LoVo (cell line): ENCODE measurements at places on chromosomes 12 and 14.

DNA sequence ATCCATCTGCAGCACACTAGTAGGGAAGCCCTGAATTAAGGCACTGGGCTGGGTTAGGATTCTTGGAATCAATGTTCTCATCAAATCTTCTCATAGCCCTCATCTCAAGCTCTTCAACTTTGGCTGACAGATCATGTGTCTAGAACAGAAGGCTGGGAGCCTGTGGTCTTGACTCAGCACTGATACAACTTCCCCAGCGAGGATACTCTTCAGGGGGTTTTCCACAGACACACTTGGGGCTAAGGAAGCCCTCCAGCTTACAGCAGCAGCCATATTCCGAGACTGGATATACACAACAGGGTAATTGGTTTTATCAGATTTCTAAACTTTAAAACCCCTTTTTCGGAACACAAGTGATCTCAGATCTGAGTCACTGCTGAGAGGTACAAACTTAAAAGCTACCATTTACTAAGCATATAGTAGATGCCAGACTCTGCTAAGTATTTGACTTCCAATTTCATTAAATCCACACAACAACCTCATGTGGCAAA, 3.5 kb downstream of the FMNL3 start:
- DNase-seq = no peak

DNA sequence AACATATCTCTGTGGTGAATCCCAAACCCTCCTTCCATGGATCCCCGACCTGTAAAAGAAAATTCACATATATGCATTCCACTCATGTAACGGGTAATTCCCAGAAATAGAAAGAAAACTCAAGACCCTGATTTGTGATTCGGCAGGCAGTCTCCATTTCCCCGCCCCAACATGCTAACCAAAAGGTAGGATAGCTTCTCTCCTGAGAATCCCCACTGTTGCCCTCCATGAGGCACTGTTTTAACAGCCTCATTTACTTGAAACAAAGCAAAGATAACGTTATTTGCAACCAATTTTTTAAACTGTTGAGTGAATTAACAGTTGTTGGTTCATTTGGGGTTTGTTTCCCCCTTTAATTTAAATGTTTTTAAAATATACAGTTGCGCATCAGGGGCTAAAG, 774 bp upstream of the SLC2A13 start:
- DNase-seq = no peak

DNA sequence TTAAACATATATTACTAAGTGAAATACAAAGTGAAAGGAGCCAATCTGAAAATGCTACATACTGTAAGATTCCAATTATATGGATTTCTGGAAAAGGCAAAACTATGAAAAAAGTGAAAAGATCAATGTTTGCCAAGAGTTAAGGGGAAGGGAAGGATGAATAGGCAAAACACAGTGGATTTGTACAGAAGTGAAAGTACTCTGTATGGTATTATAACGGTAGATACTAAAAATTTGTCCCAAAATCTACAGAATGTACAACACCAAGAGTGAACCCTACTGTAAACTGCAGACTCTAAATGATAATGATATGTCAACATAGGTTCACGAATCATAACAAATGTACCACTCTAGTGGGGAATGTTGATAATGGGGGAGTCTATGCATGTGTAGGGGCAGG, 17.8 kb downstream of the EEA1 start:
- no peak for DNase-seq

DNA sequence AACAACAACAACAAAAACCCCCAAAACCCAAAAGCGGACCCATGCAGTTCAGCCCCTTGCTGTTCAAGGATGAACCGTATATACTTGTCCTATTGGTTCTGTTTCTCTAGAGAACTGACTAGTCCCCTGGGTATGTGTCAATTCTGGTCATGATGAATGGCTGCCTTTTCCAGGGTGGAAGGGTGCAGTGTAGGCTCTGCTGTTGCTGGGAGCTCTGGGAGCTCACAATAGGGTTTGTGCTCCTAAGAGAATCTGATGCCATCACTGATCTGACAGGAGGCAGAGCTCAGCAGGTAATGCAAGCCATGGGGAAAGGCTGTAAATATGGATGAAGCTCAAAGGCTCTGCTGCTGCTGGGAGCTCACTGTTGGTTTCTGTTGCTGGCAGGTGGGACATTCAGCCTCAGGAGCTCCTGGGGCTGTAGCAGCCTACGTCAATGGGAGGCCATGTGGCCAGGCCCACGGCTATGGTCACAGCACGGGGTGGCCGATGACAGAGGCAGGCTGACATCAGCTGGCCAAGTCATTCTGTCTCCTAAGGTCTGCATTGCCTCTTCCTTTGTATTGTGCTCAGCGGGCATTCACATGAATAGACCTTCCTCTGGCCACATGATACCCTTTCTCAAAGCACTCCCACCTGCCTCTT, 37.9 kb downstream of the DLK1 start:
- DNase-seq = no peak

DNA sequence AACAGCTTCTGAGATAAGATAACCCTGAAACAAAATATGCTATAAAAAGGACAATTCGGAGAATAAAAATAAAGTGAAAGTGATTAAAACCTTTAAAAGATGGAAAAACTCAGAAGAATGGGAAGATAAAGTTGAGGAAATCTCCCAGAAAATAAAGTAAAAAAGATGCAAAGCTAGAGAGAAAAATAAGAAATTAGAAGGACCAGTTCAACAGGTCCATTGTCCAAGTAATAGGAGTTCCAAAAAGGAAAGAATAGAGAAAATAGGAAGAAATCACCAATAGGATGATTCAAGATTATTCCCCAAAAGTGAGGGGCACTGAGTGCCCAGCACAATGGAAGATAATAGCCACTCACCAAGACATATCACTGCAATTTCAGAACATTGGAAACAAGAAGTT, 4.8 kb upstream of the PRPF40B start:
- no peak for DNase-seq

DNA sequence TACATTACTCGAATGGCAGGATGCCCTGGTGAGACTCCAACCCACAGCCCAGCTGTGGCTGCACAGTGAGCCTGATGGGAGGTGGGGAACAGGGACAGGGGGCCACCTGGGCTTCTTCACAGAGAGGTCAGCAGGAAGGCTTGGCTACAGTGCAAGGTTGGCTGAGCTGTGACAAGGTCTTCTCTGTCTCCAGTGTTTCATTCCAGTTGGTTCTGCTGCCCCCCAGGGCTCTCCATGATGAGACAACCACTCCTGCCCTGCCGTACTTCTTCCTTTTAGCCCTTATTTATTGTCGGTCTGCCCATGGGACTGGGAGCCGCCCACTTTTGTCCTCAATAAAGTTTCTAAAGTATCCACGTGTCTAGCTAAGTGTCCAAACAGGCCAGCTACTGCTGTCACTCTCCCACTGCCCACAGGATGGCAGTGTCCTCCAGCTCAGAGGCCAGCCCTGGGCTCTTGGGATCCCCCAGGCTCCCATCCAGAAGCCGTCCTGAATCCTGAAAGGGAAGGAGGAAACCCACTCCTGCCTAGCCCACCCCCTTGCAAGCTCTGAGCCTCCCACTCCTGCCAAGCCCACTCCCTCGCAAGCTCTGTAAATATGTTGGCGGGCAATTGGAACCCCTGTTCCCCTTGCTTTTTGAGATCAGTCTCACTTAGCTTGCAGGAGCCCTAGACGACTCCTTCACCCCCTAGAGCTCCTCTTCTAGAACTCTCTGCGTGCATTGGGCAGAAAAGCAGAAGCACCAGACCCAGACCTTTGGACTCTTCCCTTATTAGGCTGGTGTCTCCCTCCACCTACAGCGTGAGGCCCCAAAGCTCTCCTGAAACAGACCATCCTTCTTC, 5.4 kb downstream of the C1QL4 start:
- no peak for DNase-seq

DNA sequence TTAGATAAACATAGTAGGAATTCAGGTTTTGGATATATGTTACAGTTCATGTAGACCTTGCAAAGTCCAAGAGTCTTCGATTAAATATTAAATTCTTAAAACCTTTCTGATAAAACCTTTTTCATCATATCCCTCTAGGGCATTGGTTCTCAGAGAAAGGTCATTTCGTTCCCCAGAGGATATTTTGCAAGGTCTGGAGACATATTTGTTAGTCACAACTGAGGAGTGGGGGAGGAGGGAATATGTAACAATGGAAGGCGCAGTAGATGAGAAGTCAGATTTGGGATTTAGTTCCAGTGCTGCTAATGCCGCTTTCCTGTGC, 5.3 kb downstream of the TMEM253 start:
- no peak for DNase-seq

- no peak for DNase-seq
These were observed 64.8 kb upstream of the PTGR2 start for GRCh38 chr14:73786636-73787485.

GRCh38 chr14:91968280-91968679, 20.8 kb upstream of the FBLN5 start:
- DNase-seq = no peak

DNA sequence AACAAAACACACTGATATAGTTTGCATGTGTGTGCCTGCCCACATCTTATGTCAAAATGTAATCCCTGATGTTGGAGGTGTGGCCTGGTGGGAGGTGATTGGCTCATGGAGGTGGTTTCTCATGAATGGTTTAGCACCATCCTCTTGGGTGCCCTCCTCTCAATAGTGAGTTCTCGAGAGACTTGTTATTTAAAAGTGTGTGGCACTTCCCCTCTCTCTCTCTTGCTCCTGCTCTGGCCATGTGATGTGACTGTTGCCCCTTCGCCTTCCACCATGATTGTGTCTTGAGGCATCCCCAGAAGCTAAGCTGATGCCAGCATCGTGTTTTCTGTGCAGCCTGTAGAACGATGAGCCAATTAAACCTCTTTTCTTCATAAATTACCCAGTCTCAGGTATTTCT, 454.1 kb upstream of the DCN start:
- no peak for DNase-seq

DNA sequence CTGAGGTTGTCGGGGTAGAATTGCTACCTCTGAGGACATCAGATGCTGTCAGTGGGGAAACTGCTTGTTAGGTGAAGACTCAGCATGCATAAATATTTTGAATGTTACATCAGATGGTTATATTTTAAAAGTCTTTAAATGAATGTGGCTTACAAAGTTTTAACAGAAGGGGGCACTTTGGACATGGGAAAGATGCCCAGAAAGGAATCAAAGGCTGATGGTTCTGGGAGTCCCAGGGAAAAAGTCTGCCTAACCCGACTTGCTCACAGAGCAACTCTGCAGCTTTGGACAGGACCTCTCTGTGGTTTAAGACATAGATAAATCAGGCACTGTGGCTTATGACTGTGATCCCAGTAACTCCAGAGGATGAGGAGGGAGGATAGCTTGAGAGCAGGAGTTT, 474.9 kb downstream of the ATP23 start:
- DNase-seq = no peak

GRCh38 chr14:61588419-61588901, 106.9 kb upstream of the HIF1A start:
- DNase-seq = no peak

GRCh38 chr12:104422441-104422840, 34.3 kb upstream of the CHST11 start:
- DNase-seq = no peak

DNA sequence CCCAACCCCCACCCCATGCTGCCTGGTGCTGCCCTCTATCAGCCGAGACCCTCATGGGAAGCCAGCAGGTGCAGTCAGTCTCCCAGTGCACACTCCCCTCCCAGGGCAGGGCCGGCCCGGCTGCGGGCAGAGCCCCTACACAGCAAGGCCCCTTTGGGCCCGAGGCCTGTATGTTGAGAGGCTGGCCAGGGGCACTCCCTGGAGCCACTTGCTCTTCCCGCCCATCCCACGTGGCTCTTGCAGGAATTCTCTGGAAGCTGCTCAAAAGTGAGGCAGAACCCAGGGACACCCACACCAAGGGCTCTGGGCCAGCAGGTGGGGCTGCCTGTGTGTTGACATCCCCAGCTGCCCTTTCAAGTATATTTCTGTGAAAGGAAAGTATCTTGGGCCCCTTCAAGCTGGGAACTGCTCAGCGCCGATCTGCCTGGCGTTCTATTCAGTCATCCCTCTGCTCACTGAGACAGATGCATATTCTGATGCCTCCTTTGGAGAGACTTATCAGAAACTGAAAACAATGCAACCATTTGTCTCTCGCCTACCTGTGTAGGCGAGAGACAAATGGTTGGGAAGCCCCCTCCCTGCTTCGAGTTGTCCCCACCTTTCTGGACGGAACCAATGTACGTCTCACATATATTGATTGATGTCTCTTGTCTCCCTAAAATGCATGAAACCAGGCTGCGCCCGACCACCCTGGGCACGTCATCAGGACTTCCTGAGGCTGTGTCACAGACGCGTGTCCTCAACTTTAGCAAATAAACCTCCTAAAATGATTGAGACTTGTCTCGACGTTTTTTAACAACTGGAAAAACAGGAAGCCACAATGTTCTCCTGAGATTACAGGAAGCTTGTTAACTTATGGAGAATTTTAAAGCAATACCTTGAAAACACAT, 6.0 kb downstream of the GPR132 start:
- no peak for DNase-seq

DNA sequence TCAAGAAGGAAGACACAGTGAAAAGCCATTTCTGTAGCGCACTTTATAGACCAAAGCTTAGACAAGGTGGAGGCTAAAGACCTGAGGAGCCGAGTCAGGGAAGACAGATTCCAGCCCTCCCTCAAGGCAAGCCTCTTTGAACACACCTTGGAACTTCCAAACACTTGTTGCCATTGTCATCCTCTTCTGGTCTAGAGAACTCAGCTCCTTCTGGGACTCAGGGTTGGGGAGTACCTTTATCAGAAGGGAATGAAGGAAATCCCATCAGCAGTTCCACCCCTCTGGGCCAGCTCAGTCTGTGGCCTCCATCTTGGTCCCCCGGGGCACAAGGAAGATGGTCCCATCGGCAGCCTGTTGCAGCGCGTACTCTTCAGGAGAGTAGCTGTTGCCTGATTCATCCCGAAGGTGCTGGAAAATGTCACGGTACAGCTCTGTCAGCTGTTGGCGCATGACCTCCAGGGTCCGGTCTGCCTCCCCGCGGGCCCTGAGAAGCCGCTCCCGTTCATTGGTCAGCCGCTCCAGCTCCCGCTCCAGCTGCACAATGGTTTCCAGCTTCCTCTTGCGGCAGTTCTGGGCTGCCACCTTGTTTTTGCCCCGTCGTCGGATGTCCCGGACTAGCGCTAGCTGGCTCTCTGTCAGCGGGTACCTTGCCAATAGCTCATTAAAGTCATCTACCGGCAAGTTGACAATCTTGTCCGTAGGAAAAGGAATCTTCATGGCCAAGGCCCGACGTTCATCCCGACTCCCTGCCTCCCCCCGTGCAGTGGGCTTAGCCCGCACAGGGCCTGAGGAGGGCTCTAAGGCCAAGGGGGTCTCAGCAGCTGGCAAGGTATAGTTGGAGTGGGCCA, 8.5 kb downstream of the NFE2 start:
- no peak for DNase-seq

DNA sequence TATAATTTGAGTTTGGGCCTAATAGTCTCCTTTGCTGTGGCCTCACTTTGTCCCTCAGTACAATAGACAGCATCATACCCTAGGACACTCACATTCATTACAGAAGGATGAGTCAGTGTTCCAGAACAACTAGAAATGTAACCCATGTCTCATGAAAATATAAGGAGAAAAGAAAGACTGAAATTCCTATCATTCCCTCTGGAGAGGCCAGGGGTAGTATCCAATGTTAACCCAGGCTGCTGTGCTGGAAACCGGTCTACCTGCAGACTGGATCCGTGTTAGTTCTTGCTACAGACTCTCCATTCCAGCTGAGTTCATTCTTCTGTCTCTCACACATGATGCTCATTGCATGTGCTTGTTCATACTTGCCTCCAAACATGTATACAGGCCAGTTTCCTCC, 75.8 kb upstream of the HOXC13 start:
- DNase-seq = no peak

- no peak for DNase-seq
These were observed 44.5 kb downstream of the GTF2A1 start for GRCh38 chr14:81176241-81176640.

GRCh38 chr14:68660495-68660894, 132.4 kb downstream of the ZFP36L1 start:
- DNase-seq = no peak

GRCh38 chr14:68723808-68724268, 69.0 kb downstream of the ZFP36L1 start:
- no peak for DNase-seq
